IMR-90 (cell line): ENCODE measurements at places on chromosomes 1 and 21. TPM values are rescaled to one million over a fixed set of nuclear protein-coding genes. Genes with fewer than 3 reads are reported as not detected.

The IPP gene
- total RNA-seq = 10.6 and 15.8 TPM in 2 replicates

The PADI3 gene
- not detected in 2 replicates for total RNA-seq

The ATG4C gene
- 7.2 and 9.7 TPM in 2 replicates for total RNA-seq

DNA sequence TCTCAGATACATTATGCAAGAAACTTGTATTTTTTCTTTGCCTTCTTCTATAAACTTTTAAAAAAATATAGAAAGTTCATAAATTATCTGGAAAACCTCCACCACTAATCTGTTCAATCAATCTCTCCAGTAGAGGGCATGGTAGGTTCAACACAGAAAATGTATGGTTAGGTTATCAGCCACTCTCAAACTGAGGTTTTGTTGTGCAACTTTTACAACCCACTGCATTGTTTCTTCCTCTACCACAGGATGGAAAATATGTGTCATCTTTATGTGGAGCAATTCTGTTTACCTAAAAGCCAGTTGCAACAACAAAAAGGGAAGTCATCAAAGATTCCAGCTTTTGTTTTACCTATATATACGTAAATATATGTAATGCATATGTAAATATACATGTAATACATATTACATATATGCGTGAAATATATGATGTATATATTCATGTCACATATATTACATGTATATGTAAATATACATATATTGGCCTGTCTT, 3.0 kb upstream of the RGS2 start:
- peaks cover 4% of the 10 kb centered on the region; the same call in 1 of the 2 replicates for H3K36me3 ChIP-seq
- H3K27me3 ChIP-seq = no peaks in the 10 kb centered on the region
- peaks cover 4% of the 10 kb centered on the region for H3K4me1 ChIP-seq
- DNase-seq = peak; percentile 91
- no peak overlapping the region for H3K27ac ChIP-seq

The DYRK3 gene
- 21.1 and 22.0 TPM in 2 replicates for total RNA-seq

The SH3D21 gene
- total RNA-seq = 1.8 and 1.9 TPM in 2 replicates

The NEGR1 gene
- 9.1 and 13.1 TPM in 2 replicates for total RNA-seq

GRCh38 chr21:27021046-27021445, 54.2 kb upstream of the ADAMTS5 start:
- no peaks in the 10 kb centered on the region for H3K36me3 ChIP-seq
- no peaks in the 10 kb centered on the region for H3K27me3 ChIP-seq
- H3K4me3 ChIP-seq = no peak overlapping the region
- DNase-seq = no peak
- H3K27ac ChIP-seq = no peak overlapping the region
- H3K4me1 ChIP-seq = peaks cover 2% of the 10 kb centered on the region; the same call in 1 of the 2 replicates

GRCh38 chr1:203282720-203283542, 22.4 kb upstream of the BTG2 start:
- H3K27me3 ChIP-seq = peaks cover 28% of the 10 kb centered on the region
- H3K4me1 ChIP-seq = peaks cover 9% of the 10 kb centered on the region; the same call in 1 of the 2 replicates
- H3K27ac ChIP-seq = no peak overlapping the region
- no peaks in the 10 kb centered on the region for H3K36me3 ChIP-seq

The BSND gene
- not detected in 2 replicates for total RNA-seq

DNA sequence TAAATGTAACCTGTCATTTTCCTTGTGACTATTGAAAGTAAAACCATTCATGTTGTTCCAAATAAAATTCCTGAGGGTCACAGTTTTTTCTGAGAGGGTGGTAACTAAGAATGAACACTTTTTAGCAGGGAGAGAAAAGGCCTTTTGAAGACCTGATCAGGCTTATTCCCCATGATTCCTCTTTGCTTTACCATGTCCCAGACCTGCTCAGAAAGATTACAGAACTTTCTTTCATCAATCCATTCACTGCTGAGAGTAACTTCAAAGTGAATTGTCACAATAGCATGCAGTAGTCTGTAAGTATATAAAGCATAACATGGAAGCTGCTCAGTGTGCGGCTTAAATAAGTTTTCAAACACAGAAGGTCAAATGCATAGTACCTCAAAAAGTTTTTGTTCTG, 201.5 kb upstream of the COL11A1 start:
- no peak overlapping the region for H3K4me3 ChIP-seq
- H3K4me1 ChIP-seq = no peaks in the 10 kb centered on the region
- no peak overlapping the region for H3K27ac ChIP-seq
- H3K36me3 ChIP-seq = no peaks in the 10 kb centered on the region
